Eye (tissue), 1 donor: ENCODE measurements at places on chromosomes 1 and 21.

- no peak for DNase-seq
Observed at GRCh38 chr1:196891251-196891650, 3.4 kb downstream of the CFHR4 start.

DNA sequence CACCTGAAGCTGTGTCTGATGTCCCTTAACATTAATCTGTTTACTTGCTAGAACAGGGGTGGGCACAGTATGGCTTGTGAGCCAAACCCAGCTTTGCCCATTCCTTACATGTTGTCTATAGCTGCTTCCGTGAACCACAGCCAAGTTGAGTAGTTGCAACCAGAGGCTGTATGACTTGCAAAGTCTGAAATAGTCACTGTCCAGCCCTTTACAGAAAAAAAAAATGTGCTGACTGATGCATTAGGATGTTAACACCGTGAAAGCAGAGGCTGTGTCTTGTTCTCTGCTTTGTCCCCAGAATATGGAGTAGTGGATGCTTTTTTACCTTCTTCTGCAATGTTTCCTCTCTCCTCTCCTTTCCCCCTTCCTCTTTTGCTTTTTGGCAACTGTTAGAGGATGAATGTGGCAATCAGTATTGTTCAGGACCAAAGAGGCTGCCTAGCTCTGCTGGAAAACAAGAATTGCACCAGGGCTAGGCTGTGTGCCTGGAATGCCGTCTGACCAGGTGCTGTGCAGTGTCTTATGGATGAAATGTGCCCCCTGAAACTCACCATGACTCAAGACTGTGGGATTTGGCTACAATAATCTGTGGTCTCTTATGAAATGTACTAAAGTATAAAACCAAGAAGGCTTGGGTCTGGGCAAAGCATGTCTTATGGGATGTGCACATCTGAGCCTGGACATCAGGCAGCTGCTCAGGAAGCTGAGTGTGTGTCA lies 79.6 kb upstream of the GCLM start:
- DNase-seq, result no peak

GRCh38 chr1:61746813-61747212 lies 4.5 kb downstream of the PATJ start:
- DNase-seq, result no peak

- peak; percentile 89 for DNase-seq
Observed at GRCh38 chr1:209248649-209249279, 334.8 kb upstream of the CAMK1G start.

DNA sequence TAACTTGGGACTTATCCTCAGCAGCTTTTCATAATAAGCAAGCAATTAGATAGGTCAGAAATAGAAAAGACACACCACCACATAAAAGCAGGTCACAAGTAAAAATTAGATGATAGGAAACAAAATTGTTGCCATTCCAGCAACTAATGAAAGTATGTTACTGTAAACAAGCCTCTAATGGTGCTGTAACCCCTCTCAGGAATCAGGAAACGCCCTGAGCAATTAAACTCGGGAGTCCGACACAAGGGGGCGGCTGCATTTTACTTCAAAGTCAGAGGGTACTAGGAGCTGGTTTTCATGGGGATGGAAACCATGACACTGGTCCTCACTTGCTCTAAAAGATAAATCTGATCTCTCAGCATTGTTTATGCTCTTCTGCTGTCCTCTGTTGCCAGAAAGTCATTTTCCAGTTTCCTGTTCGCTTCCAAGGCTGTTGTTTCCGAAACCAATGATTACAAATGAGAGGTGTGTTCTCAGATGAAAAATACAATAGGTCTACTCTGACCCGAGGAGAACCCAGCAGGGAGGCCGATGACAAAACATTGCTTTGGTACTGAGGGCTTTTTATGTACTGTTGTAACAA lies 93.4 kb downstream of the TGFBR3 start:
- DNase-seq, result no peak

DNA sequence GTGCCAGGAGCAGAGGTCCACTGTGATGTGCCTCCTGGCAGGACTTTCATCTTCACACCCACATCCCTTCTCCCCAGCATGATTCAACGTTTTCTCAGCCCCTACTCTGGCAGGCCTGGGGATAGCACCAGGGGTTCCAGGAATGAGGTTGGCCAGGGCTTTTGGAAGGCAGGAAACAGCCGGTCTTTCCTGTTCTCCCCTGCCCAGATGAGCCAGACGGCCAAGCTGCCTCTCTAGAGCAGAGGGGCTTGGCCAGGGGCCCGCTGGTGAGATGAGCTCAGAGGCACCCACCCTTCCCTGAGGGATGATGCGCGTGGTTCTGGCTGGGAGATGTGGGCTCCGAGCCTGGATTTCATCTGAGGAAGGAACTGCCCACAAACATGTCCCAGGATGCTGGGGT lies 4.3 kb upstream of the MFAP2 start:
- peak; percentile 53 for DNase-seq

- no peak for DNase-seq
Observed at GRCh38 chr1:199778324-199778955, 249.1 kb upstream of the NR5A2 start.

DNA sequence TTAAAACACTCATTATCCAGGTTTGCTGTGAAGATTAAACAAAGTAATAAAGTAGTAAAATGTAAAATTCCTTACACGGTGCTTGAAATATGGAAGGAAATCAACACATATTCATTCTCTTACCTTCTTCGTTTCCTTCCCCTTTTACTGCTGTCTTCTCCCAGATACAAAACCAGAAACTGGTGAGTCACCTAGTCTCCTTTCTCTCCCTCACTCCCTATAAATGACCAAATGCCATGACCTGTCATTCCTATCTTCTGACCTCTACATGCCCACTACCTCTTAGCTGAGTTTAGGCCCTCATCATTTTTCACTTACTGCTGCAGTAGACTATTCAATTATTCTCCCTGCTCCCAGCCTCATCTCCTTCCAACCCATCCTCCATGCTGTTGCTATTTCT lies 4.3 kb upstream of the NR1I3 start:
- no peak for DNase-seq

- DNase-seq, result no peak
Observed at GRCh38 chr1:70477090-70477489, 66.0 kb downstream of the CTH start.
